ENCODE measurements at places on chromosomes 4 and X.

DNA sequence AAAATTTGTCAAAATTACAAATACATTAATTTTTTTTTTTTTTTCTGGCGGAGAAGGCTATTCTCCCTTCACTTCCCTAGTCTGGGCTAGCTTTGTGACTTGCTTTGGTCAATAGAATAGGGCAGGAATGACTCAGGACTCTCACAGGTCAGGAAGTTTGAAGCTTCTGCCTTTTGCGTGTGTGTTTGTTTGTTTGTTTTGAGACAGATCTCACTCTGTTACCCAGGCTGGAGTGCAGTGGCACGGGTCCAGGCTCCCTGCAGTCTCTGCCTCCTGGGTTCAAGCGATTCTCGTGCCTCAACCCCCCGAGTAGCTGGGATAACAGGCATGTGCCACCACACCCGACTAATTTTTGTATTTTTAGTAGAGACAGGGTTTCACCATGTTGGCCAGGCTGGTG is 55.9 kb upstream of the USP9X start:
- DNase-seq: no peak

GRCh38 chrX:71183341-71183740 is 38.7 kb downstream of the NLGN3 start:
- DNase-seq: no peak

DNA sequence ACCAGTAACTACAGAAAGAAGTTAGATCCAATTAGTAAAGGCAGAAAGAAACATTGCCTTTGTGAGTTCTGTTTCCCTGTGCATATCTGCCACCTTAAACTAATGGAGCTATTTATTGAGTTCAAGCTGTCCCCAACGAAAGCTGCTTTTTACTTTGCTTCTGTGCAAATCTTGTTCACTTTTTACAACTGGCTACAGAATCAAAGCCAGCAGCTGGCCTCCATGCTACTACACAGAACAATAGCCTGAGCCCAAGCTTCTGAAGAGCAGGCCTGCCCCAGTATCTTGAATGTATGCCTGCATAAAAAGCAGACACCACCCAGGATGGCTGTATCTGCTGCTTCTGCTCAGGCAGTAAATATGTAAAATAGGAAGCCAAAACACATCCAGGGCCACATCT is 28.1 kb downstream of the ANK2 start:
- no peak for DNase-seq

DNA sequence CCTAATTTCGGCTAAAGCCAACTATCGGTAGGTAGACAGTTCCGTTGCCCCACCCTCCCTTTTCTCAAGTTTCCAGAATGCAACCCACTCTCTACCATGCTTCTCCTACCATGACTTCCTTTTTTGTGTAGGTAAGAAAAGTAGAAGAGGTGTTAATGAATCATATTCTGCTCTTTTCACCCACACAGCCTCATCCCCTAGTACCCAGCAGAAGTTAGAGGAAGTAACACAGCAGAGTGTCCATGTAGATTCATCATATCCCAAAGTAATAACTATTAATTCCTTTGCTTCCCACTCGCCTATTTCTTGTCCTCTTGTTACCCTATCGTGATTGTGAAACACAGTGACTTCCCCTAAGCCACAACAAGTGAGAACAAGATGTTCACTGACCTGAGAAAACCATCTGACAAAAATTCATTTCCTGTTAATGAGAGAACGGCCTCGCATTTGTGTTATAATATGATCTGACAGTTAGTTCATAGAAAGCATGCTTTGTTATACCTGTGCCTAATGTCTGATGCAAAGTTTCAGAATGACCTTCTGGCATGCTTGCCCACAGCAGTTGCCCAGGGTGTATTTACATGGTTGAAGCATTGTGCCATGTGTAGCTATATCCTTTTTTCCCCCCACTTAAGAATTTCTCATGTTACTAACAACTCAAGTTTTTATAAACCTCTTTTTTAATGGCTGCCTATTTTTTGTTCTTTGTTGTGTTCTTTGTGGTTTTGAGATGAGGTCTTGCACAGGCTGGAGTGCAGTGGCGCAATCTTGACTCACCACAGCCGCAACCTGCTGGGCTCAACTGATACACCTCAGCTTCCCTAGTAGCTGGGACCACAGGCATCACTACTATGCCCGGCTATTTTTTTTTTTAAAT is 185.6 kb downstream of the RAP1GDS1 start:
- DNase-seq: no peak

GRCh38 chr4:98685225-98686042 is 27.0 kb upstream of the TSPAN5 start:
- DNase-seq: no peak

DNA sequence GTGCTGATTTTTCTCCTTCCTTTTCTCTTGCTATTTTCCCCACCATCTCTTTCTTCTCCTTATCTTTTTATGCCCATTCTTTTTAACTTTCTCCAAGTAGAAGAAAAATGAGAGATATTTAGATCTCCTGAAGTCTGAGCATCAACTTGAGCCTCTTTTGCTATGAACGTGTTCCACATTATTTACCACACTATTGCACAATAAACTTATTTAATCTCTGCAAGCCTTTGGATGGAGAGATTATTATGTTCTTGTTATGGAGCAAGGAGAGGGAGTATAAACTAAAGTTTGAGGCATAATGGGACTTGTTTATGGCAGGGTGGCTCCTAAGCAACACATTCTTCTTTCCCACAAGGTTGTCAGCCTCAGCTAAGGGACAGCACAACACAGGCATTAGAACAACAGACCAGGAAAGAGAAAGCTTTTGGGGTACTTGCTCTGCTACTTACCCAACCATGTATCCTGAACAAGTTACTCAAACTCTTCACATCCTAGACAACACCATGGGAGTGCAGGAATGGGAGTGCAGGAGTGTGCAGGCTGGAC is 365.5 kb upstream of the BOD1L1 start:
- no peak for DNase-seq

DNA sequence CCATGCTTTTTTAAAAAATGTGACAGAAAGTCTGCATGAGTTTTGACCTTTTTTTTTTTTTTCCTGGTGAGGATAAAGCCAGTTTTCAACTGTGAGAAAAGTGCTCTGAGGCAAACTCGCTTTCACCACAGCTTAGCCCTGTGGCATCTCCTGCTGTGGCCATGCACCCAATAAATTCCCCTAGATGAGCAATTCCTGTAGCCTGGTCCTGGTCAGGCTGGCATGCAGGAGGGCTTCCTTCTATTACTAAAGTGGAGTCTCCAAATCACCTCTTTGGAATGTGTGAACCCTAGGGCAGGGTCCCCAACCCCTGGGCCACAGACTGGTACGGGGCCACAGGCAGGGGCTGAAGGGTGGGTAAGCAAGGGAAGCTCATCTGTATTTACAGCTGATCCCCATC is 265.4 kb downstream of the RAPGEF2 start:
- no peak for DNase-seq

- no peak for DNase-seq
These were observed 87.0 kb downstream of the FBXW7 start for GRCh38 chr4:152448854-152449253.

DNA sequence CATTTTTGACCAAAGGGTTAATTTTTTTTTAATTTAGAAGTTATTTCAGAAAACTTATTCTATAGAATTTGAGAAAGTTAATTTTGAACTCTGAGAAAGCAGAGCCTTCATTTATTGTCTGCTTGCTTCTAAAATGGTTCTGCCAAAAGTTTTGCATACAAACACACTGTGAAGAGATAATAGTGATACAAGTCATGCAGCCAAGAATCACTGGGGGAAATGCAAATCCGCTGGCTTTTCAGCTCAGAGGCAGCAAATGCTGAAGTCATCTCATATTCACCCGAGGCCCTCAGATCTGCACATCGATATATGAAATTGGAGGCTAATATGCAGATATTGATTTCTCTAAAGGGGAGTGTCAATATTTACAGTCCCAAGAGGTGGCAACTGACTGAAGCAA is 186.2 kb downstream of the KIT start:
- DNase-seq: no peak

GRCh38 chr4:122100508-122100907 is 51.6 kb upstream of the BLTP1 start:
- DNase-seq: no peak

- peak; percentile 32 for DNase-seq
These were observed 177.4 kb downstream of the PALLD start for GRCh38 chr4:168674077-168674747.

DNA sequence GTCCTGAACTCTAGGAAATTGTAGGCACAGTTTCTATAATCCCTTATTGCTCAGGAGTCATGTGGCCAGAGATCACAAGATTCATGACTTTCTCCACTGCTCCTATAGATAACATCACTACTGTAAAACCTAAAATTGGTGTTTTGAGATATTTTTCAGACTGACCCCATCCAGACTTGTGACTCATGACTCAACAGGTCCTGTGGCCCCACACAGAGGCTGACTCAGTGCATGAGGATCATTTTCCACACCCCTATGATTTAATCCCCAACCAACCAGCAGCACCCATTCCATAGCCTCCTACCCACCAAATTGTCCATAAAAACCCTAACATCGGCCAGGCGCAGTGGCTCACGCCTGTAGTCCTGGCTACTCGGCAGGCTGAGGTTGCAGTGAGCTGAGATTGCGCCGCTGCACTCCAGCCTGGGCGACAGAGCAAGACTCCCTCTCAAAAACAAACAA is 13.2 kb upstream of the XIAP start:
- no peak for DNase-seq

DNA sequence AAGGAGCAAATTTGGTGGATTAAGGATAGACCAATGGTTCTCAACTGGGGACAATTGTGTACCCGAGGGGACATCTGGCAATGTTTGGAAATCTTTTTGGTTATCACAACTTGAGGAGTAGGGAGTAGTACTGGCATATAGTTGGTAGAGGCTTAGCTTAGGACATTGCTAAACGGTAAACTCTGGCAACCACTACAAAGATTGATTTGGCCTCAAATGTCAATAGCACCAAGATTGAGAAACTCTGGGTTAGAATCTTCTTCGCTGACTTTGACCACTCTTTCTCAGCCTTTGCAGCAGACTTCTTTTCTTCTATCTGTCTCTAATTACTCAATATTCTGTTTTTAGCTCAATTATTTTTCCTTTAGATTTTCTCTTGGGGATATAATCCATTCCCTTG is 1.5 kb upstream of the NBDY start:
- no peak for DNase-seq

- DNase-seq: no peak
These were observed 592.8 kb upstream of the PCDH10 start for GRCh38 chr4:132556316-132556715.

- no peak for DNase-seq
These were observed 229.4 kb downstream of the LDB2 start for GRCh38 chr4:16669036-16669435.

DNA sequence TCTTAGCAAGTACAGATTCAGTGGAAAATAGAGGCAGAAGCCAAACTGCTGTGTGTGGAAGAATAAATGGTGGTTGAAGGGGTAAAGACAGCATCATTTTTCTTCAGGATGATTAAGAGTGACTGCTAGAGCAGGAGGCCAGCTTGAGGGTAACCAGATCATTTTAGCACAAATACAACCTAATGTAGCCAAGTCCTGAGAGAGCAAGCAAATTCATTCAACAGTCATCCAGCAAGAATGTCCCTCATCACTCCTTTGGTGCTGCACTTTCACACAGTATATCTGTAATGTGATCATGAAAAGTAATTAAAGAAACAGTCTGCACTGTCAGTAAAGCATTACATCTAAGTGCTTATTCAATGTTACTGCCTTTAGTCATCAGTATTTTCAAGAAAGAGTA is 44.8 kb downstream of the NPFFR2 start:
- DNase-seq: no peak

- no peak for DNase-seq
These were observed 38.0 kb upstream of the IL21 start for GRCh38 chr4:122658818-122659295.

- no peak for DNase-seq
These were observed 225.8 kb downstream of the GABRG1 start for GRCh38 chr4:45897946-45898585.

- DNase-seq: peak; percentile 72
These were observed 52.1 kb downstream of the PDGFRA start for GRCh38 chr4:54281054-54281766.

DNA sequence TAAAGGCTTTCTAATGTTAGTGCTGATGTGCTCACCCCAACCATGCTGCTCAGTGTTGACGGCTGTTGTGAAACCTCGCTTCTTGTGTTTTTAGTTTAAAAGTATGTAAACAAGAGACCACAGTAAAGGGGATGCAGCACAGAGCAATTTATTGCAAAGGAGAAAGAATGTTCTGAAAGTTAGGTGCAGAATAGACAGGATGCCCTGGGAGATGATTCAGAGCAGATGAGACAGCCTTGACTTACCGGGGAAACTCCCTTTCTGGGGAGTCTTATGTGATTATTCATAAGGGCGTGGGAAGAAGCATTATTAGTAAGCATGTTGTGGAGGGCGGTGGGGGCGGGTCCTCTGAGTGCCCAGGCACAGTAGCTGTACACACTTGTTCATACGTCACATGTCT is 47.7 kb downstream of the EVC start:
- DNase-seq: peak; percentile 90

DNA sequence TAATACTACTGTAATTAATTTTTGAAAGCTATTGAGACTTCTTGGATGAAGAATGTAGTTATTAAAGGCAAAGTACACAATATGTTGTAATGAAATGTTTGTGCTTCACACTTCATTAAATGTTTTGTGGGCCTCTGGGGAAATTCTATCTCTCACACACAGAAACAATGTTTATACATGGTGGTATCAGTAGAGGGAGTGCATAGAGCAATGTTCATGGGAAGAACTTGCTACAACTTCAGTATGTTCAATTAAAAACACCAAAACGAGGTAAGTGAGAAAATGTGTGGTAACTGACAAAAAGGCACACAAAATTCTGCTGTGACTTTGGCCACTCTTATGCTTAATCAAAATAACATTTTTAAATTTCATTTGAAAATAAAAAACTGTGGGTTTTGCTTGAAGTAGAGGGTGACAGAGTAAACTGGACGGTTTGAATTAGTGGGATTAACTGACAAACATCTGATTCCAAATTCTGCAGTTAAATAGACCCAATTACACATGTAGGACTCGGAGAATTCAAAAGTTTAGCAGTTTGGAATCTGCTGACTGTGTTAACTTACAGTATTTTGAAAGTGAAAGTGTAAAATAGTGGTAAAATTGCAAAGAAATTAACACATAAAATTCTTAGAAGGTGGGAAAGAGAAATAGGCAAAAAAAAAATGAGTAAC is 111.4 kb upstream of the TTC29 start:
- no peak for DNase-seq

DNA sequence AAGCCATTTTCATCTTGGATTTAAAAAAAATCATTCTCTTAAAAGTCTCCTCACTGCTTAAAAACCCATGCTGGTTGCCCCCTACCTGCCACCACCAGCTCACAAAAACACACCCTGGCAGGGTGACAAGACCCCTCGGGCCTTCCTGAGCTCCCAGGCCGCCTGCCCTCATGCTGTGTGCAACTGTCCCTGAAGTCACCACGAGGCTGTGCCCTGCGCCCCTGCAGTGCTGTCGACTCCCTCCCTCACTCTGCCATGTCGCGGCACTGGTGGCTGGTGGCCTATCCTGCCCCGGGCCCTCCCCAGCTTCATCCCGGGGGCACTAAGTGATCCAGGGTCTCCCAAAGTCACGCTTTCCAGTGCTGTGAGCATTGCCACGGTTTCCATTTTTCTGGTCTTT is 46.3 kb upstream of the ADRA2C start:
- no peak for DNase-seq
